Stimulated activated CD4-positive, alpha-beta T cell treated with anti-CD3 and anti-CD28 coated beads, Interleukin-4, amount 100 ng/mL, for 48 hours (primary cell): ENCODE measurements at places on chromosomes 4 and X.
A peak's percentile ranks its signal among the peaks of the same experiment; 100 is the strongest.

DNA sequence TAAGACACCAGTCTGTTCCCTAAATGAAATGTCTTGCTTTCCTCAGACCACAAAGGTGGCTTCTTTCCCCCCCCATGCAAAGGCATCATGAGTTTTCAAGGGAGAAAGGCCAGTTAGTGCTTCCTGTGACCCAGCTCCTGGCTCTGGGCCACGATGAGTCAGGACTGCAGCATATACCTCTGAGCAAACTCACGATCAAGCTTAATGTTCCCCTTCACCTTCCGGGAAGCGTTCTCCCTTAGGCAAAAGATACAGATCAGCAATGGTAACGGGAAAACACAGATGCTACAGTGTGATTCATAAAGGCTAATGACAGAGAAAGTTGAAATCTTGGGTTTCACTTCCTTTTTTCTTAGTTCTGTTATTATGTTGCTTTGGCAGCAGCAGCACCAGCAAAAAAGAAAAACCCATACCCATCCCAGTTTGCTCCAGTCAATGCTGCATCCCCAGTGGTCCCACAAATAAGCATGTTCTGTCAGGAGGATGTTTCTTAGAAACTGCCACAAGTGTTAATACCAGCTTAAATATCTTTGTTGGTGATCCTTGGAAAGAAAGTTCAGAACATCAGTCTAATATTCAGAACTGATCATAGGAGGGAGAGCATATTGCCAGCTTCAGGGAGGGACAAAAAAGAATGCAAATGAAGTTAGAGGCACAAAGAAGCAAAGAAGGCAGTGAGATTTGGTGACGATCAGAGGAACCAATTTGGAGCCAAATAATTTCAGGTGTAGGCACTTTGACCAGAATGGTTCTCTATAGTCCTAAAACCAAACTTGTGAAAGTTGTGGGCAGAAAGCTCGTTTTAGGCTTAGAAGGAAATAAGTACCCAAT, 41.2 kb downstream of the LONRF3 start:
- peak; percentile 52 for DNase-seq

DNA sequence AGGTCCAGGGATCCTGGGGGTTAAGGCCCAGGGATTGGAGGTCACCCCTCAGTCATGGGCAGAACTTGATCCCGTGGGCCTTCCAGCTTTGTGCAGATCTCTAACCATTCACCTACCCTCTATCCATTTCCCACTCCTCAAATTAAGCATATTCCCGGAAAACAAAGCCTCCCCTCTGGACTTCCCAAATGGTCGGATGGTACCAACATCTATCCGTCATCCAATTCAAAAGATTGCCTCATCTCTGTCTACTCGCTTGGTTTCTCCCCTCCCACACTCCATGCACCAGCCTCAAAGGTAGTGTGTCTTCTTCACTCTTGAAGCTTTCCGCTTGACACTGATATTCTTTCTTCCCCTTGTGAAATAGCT, 473 bp upstream of the BCLAF3 start:
- no peak for DNase-seq

GRCh38 chrX:48021026-48021900, 14.5 kb downstream of the SPACA5 start:
- peak; percentile 60 for DNase-seq

DNA sequence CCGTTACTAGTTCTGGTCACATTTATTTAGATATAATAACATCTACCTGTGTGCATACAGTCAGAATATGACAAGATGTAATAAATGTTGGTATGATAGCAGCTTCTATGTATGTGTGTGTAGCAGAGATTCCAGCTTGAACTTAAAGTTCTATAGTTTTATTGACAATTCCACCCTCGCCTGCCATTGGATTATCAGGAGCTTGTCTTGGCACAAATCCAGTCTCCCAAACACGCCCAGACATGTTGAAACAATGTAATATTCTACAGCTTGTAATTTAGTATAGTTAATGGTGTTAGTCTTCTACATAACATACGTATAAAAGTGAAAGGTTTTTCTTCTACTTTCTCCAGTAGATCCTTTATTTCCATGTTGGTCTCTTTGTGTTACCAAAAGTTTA, 44.4 kb downstream of the BBS12 start:
- DNase-seq, result no peak

DNA sequence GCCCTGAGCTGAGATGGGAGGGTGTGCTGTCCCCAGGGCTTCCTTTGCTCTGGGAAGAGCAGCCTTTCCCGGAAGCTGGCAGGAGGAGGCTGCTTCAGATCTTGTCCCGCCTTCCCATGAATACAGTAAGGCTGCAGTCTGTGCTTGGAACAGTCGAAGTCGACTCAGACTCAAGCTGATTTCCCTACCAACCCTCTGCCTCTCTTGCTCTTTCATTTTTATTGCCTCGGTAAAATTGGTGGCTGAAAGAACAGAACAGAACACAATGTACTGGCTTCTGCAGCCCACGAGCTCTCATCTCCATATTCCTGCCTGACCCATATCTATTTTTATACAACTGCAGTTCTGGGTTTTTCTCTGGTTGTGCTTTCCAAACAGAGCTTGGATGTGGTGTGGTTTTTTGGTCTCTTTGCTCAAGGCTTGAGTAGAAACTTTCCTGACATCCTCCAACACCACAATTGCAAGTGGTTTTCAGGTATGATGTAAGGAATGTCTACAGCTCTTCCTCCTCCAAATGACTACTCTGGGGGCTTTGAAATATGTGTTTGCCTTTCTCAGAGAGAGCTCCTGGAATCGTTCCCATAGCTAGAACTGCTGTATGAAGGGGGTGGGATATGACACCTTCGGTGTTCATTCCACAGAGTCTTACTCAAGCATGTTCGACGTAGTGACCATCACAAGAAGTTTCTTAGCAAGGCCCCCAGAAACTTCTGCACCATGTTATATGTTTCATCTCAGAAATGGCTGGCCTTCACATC, 61.3 kb downstream of the ENPP6 start:
- DNase-seq, result no peak

DNA sequence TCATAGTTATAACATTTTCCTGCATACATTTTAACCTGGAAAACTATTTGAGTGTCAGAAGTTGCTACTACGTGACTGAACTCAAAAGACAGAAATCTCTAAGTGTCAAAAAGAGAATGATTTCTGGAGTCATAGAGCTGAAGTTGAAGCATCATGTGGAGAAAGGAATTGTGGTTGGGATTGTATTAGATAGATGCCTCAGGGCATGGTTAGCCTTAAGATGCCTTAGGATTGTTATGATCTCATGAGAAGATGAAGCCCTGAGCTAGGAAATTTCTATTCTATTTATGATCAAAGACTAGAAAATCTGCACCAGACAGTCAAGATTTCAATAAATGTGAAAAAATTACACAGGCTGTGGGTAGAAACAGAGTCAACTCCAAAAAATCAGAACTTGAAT, 20.2 kb downstream of the EPGN start:
- no peak for DNase-seq

- no peak for DNase-seq
Measured at GRCh38 chr4:61770456-61770855, 570.3 kb downstream of the ADGRL3 start.

- DNase-seq, result no peak
Measured at GRCh38 chr4:43243433-43244116, 351.1 kb downstream of the GRXCR1 start.

GRCh38 chr4:138182838-138183426, 59.2 kb downstream of the SLC7A11 start:
- DNase-seq, result no peak

- DNase-seq, result no peak
Measured at GRCh38 chr4:38774181-38774955, 8.4 kb downstream of the TLR10 start.

- no peak for DNase-seq
Measured at GRCh38 chr4:177214935-177215334, 94.7 kb upstream of the NEIL3 start.
